ENCODE measurements at places on chromosomes 3 and 15. TPM values are rescaled to one million over a fixed set of nuclear protein-coding genes. Genes with fewer than 3 reads are reported as not detected.
A peak's percentile ranks its signal among the peaks of the same experiment; 100 is the strongest.

The MOBP gene
- total RNA-seq, result not detected

DNA sequence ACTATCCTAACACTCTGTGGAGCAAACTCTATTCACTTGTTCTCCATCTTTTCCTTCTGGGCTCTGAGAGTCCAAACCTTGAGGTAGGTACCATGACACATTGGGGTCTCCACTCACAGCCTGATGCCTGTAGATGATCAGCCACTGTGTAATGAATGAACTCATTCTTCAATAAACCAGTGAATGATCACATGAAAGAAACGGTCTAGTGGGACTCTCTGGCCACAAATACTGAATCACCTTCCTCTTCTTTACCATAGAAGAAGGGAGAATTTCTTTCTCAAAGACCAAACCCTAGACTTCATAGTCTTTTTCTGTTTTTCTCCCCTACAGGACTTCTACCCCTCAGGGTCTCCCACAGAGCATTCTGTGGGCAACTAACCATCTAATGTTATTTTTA, 20.5 kb upstream of the ABHD2 start:
- no peak for DNase-seq

The RBPMS2 gene
- total RNA-seq, result not detected

DNA sequence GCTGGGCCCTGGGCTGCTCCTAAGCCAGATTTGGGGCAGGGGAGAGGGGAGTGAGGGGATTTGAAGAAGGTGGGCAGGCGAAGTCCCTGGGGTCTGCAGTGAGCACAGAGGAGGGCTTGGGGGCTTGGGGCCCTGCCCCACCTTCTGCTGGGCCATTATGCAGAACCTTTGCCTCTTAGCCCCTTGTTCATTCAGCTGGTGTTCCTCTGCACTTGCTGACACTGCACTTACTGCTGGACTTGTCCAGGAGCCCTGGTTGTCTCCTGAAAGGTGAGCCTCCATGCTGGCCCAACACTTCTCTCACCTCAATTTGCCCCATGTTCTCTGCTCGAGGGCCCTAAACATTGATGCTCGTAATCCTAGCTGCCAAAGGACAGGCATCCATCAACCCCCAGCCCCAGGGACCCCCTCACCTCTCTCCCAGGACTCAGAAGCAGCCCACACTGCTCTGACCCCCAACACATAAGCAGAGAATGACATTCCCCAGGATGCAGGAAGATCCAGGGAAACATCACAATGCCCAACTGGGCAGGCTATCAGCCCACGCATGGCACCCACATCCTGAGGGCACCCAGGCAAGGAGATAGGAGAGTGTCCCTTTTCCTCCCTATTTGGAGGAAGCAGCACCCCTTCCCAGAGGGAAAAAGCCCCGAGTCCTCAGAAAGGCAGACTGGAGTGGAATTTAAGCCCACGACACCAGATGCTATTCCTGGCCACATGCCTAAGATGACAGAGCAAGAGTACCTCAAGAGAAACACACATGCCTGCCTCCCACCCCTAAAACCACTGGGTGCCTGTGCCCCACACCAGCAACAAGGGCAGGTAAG, 76.8 kb downstream of the ADCY5 start:
- DNase-seq, result no peak

DNA sequence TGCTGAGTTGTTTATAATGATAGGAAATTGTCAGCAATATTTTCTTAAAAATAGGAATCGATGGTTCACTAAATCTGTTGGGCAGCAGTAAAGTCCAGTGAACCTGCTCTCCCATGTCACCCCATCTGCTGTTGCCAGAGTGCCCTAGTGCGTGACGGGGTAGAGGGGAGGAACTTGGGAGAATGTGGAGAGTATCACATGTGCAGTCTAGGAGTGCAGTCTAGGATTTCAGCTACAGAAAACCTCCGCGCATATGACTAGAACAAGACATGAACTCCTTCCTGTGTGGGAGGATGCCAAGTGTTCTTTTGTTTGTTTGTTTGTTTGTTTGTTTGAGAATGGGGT, 74.6 kb upstream of the ACAD9 start:
- DNase-seq, result no peak

DNA sequence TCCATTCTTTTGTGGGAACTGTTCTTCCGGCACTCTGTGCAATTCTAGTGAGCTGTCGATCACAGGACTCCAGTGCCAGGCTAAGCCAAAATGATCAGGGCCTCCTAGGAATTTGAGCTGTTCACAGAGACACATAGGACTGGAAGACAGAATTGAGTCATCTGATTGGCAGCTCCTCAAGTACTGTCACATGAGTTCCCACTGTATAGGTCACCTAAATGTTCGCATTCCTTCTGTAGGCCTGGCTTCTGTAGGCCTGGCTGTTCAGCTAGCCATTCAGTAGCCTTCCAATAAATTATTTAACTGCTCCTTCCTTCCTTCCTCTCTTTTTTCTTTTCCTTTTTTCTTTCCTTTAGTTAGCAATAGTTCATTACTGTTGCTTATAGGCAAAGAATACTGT, 4.3 kb downstream of the PROS1 start:
- DNase-seq, result peak; percentile 45

DNA sequence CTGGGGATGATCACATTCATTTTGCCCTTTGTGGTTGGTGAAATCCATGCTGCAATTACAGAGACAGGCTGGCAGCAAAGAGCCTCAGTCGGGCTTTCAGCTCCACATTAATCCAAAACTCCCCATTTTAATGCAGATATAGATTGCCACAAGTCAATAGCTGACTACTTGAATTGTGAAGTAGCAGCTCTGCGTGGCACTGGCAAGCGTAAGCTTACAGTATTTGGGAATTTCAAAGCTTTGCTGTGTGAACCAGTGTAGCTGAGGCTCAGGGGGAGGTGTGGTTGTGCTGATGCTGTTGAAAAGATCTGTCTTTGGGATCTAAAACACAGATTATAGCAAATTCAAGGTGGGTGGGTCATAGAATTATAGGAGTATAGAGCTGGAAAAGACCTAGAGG, 290.3 kb upstream of the ONECUT1 start:
- no peak for DNase-seq

GRCh38 chr3:123150449-123151215, 51.1 kb upstream of the SEC22A start:
- DNase-seq, result no peak

GRCh38 chr3:194315088-194315964, 35.8 kb downstream of the CPN2 start:
- DNase-seq, result peak; percentile 94

The CYP11A1 gene
- 0.30 TPM for total RNA-seq

GRCh38 chr15:25783607-25784540, 79.3 kb downstream of the ATP10A start:
- DNase-seq, result no peak

GRCh38 chr3:133849346-133849745, 43.7 kb downstream of the SRPRB start:
- no peak for DNase-seq
